ENCODE measurements at places on chromosomes 11 and 22.
A peak's percentile ranks its signal among the peaks of the same experiment; 100 is the strongest.

GRCh38 chr11:106990331-106990730, 27.9 kb downstream of the GUCY1A2 start:
- DNase-seq, result no peak

DNA sequence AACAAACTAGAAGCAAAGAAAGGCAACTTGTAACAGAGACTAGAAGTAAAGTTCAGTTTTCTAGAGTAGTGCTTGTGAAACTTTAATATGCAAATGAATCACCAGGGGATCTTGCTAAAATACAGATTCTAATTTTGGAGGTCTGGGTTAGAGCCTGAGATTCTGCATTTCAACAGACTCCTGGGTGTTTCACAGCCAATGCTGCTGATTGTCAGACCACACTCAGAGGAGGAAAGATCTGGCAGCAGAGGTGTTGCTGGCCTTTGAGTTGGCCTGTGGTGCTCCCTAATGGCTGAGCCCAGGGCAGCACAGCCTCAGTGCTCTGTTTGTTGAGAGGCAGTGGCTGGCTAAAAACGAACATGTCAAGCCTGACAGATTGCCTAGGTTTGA, 5.4 kb downstream of the CRY2 start:
- DNase-seq, result no peak

DNA sequence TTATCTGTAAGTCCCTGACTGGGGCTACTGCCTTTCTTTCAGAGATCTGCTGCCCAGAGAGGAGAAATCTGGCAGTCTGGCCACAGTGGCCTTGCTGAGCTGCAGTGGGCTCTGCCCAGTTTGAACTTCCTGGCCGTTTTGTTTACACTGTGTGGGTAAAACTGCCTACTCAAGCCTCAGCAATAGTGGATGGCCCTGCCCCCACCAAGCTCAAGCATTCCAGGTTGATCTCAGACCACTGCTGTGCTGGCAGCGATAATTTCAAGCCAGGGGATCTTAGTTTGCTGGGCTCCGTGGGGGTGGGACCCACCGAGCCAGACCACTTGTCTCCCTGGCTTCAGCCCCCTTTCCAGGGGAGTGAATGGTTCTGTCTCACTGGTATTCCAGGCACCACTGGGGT, 117.5 kb downstream of the TRPC6 start:
- no peak for DNase-seq

DNA sequence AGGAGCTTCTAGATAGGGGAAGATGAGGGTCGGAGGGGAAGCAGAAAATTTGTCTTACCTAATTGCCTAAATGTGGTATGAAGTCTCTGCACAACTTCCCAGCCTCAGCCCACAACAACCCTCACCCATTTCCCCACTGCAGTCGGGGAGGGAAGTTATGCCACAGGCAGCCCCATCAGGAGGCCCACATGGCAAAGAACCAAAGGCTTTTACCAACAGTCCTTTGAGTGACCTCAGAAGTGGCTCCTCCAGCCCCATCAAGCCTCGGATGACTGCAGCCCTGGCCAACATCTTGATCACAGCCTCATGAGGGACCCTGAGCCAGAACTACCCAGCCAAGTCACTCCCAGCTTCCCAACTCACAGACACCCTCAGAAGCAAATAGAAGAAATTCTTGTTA, 54.8 kb downstream of the CHST1 start:
- peak; percentile 58 for DNase-seq

DNA sequence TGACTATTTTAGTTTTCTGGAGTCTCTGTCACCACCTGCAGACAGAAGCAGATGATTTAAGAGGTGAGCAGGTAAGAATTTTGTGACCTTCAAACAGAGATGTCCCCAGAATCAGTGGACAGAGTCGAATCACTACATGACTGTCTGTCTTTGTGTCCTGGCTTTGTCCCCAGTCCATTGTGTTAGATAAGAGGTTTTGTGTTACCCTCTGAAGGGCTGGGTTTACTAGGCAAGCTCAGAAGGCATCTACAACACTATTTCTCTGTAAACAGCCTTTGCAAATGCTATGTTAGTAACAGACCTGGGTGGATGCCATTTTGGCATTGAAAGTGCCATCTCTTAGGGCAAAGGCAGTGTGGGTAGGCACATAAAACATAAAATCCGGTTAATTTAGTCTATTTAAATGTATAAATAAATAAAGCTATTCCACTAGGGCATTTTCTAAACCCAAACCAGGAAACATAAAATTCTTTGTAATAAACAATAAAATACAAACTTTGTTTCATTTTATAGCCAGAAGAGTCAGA, 40.3 kb upstream of the CADM1 start:
- DNase-seq, result no peak

DNA sequence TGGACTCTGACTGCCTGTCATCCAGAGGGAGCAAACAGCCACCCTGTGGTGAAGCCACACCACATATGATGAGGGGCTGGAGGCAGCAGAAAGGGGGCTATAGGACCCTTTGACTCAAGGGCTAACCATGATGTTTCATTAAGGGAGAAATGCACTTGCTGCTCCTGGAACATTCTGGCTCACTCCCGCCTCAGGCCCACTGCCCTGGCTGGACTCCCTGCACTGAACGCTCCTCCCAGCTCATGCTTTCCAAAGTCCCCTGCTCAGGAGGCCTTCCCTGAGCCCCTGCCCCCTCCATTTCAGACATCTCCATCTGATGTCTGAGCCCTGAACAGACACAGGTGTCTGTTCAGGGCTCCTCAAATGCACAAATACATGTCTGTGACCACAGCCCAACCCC, 69.1 kb downstream of the CDKN1C start:
- no peak for DNase-seq

GRCh38 chr11:126662035-126662790, 306.7 kb downstream of the ST3GAL4 start:
- DNase-seq, result no peak

DNA sequence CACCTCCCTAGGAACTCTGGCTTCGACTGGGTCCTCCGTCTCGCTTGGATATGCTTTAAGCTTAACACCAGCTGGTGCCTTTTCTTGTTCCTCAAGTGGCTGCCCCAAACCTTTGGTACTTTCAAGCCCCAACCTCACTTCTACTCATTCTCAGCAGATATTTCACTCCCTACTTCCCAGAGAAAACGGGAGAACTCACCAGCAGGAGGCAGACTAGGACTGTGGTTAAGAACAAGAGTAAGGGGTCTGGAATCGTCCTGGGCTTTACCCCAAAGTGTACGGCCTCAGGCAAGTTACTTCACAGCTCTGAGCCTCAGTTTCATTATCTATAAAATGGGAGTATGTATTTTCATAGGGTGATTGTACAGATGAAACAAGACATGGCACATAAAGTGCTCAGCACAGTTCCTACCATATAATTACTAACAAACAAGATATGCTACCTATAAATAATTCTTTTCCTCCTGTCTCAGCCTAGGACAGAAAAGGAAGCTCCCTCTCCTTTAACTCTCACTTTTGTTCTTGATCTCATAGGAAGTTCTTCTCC, 37.8 kb downstream of the PAMR1 start:
- DNase-seq, result peak; percentile 10

DNA sequence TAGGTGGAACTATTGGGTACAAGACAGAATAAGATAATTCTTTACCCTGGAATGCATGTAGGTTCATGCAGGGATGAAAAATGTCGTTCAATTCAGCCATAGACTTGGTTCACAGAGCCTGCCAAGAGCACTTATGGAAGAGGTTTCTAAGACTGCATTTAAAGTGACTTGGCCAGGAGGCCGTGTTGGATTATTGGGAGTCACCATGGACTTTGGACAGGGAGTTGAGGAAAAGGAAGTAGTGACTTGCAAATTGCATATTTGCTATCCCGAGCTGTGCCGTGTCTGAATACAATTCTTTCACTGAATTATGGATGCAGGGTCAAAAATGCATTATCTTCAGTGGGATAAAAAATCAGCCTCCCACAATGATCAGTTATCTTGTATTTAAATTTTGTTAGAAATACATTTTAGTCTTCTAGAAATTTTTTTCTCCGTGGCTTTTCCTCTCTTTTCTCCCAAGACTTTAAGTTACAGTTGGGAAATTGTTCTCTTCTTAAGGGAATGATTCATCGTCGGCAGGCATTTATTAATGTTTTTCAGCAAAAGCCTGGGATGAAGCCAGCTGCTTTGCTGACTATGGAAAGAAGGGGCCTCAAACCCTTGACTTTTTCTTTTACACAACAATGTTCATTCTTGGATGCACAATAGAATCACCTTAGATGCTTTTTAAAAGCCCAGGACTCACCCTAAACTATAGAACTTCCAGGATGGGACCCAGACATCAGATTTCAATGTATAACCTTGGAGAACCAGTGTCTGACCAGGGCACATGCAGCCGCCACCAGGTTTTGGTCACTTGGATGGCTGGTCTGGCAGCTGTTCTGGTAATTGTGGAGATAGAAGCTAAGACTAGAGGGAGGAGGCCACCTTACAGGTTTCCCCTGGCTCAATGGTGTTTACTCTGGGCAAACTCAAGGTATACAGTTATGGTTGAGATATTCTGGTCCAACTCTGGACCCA, 70.8 kb downstream of the FAT3 start:
- DNase-seq, result no peak

DNA sequence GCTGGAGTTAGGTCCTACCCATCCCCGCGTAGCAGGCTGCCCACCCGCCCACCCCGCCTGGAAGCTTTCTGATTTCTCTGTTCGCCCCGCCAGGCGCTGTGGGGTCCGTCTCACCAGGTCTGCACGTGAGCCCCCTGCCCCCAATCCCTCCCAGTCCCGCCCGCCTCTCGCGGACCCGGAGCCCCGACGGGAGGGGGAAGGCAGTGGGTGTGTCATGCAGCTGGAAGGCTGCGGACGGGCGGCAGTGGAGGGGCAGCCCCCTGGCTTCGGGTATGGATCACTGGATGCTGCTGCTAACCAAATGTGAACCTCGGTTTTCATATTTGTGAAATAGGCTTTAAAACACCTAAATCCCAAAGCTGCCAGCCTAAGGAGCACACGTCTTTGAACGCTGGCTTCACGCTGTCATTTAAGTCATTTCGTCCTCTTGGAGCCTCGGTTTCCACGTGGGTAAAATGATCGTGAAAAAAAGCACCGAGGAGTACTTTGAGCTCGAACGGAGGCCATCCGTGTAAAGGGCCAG, 568 bp upstream of the BIK start:
- DNase-seq, result no peak

GRCh38 chr11:129998905-129999304, 3.7 kb downstream of the PRDM10 start:
- DNase-seq, result no peak

GRCh38 chr11:78427615-78428265, 10.1 kb upstream of the GAB2 start:
- DNase-seq, result no peak

- DNase-seq, result no peak
Measured at GRCh38 chr11:70935006-70935768, 317.2 kb downstream of the SHANK2 start.

- DNase-seq, result no peak
Measured at GRCh38 chr11:75853971-75854370, 39.0 kb downstream of the UVRAG start.

DNA sequence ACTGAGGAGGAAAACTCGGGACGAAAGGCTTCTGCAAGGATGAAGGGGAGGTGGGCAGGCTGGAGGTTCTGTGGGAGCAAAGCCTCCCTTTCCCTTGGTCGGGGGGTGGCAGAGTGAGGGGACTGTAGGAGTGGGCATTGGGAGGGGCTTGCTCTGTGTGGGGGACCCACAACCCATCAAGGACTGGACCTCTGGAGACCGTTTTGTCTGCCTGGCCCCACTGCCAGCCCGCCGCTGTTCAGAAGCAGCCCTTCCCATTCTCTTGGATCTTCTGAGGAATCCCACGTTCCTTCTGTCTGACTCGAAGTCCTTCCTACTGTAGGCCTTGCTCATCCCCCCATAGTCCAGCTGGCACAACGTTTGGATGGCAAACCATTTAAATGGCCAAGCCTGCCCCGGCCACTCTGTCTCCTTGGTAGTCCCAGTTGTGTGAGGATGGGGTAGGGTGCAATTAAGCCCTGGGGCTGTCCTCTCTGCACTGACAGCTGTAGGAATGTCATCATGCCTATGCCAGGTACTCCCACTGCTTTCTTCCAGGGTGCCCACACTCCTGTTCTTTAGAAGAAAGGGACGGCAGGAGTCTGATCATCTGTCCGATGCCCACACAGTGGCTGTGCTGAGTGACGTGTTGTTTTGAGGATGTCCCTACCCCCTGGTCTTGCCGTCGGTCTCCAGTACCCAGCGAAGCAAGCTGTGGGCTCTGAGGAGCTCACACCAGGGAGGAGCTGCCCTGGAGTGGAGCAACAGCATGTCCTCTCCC, 17.0 kb upstream of the NECTIN1 start:
- no peak for DNase-seq

- no peak for DNase-seq
Measured at GRCh38 chr11:59707371-59707770, 6.3 kb downstream of the OR10V1 start.

DNA sequence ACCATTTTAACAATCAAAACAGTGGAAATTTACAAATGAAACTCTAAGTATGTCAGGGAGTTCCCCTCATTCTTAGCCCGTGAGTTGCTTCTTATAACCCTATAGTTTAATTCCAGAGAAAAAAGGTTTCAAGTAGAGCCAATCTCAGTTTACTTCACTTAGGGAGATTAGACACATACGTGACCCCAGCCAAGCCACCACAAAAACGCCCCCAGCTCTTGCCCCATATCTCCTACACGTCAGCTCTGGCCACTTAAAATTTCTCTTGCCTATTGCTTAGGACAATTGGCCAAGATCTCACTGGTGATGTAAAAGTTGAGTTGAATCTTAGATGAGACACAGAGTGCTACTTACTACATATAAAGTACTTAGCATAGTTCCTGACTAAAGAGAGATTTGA, 166.4 kb downstream of the ETS1 start:
- no peak for DNase-seq

DNA sequence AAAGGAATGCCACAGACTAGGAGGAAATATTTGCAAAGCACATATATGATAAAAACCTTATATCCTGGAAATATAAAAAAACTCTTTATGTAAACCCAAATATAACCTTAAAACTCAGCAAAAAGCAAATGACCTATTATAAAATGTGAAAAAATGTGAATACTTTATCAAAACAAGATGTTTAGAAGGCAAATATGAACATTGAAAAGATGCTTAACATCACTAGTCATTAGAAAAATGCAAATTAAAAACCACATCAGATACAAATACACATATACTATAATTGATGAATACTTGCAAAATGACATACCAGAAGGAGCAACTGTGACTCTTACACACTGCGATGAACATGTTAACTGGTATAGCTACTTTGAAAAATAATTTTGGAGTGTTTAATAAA, 511.2 kb upstream of the LRRC4C start:
- no peak for DNase-seq

DNA sequence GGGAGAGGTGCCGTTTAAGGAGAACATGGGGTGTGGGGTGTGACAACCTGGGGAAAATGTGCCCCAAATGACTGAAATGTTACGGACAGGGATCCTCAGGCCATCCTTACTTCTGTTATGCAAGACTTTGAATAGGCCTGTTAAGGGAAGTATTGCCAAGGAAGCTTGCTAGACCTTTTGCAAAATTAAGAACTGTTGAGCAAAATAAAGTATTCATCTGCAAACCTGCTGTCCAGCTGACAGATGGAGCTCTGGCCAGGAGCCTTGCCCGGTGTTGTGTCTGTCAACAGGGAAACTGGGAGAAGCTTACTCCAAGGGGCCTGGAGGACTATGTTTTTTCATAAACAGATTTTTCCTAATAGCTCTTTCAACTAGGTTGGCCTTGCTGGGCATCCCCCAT, 48.0 kb downstream of the FAT3 start:
- no peak for DNase-seq
